ENCODE measurements at places on chromosomes 4 and X.

GRCh38 chrX:107678957-107679740, 50.8 kb downstream of the PRPS1 start:
- peak; percentile 85 for DNase-seq

DNA sequence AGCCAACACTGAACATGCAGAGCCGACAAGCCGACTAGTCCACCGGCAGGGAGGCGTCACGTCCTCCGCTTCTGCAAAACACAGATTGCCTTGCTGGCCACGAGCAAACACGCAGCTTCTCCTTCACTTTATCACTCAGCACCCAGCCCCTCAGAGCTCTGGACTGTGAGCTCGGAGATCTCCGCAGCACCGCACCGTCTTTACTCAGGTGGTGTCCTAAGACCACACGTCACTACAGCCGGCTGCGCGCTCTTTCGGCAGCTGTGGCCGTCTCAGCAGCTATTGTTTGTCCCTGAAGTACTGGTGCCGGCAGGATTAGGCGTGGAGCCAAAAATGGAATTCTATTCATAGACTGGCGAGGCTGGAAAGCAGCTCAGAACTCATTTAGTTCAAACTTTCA, 72.0 kb downstream of the FAT1 start:
- peak; percentile 72 for DNase-seq

- no peak for DNase-seq
These were observed 38.9 kb downstream of the CNGA2 start for GRCh38 chrX:151773434-151773833.

GRCh38 chr4:30443289-30443688, 276.9 kb upstream of the PCDH7 start:
- DNase-seq, result no peak

DNA sequence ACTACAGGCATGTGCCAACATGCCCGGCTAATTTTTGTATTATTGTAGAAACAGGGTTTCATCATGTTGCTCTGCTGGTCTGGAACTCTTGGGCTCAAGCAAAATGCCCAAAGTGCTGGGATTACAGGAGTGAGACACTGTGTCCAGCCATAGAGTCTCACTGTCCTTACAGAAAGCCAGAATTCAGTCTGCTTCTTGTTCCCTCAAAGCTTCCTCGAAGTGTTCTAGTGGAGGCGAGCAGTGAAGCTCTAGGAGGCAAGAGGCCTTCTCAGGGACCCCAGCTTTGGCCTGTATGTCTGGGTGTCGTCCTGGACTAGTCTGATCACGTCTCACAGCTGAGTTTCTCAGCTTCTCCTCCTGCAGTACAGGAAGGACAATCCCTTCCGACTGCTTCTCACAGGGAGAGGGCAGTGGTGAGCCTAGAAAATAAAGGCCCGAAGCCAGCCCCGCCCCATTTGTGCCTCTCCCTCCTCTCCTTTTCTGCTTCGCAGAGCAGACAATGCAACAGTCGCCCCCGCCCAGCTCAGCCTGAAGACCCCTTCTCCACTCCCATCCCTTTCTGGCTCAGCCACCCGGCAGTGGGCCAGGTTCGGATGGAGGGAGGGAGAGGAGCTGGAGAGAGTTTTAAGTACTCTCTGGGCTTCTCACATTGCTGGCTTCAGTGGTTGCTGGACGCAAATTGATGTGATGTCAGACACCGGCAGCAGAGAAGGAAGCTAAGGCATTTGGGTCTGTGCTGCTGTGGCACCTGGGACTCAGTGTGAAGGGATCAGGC, 11.1 kb upstream of the FAM3A start:
- peak; percentile 85 for DNase-seq

GRCh38 chr4:182916483-182917181, 554 bp downstream of the DCTD start:
- DNase-seq, result peak; percentile 73

DNA sequence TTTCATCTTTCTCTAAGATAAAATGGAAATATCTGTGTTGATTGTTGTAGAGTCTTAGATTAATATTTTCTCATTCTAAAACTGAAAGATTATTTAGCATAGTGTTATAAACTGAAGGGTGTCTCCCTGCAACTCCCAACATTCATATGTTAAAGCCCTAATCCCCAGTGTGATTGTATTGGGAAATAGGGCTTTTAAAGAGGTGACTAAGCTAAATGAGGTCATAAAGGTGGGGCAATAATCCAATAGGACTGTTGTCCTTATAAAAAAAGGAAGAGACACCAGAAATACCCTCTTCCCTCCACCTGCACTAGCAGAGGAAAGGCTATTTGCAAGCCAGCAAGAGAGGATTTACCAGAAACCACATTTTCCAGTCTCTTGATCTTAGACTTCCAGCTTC, 1626.4 kb downstream of the C4orf33 start:
- DNase-seq, result no peak

- DNase-seq, result no peak
These were observed 15.9 kb downstream of the MMAA start for GRCh38 chr4:145635117-145635516.

GRCh38 chrX:1673337-1673736, 58.5 kb downstream of the ASMT start:
- no peak for DNase-seq

DNA sequence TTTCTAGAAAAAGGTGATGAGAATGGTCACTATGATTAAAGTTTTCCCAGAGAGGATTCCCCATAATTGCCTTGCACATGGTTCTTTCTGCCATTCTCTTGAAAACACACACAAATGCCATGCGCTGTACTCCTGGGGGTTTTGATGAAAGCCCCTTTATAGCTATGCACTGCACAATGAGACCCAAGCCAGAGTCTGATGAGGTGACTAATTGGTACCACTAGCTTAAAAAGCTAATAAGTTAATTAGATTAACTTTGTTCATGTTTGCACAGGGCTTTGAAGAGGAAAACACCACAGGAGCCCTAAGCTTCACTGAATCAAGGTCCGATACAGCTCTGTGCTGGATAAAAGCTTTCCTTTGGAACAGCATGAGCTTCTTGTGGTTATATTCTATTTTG, 132.2 kb downstream of the NKX6-1 start:
- DNase-seq, result no peak

- DNase-seq, result no peak
These were observed 34.7 kb downstream of the NHS start for GRCh38 chrX:17409566-17410290.

DNA sequence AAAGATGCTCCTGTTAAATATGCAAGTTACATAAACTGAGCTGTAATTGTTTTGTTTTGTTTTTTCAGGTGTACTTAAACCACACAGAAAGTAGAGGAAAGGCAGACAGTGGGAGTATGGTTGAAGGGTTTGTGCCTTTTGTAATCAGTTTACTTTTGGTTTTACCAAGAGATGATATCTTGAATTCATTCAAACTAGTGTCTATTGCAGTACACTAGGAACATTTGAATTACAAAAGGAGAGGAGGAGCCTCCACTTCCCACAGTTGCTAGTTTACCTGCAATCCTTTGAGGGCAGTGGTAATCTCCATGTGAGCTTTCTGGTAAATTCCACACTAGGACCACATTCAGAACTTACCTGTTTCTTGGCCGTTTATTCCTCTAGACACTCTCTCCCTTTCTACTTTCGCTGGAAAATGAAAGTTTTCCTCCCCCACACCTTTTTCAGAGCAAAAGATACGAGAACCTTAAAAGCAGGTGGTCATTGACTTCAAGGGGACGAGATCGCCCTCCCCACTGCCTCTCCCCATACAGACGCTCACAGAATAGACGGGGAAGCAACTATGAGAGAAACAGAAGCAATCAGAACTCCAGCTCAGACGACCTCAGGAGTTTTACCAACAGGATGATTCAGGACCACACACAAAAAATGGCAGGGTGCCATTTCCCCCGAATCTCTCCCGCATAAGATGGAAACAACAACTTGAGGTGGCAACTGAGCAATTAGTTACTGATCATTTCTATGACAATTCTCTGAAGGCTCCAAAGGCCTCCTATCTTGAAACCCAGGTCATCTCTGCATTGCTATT, 3.3 kb downstream of the RBM47 start:
- no peak for DNase-seq

DNA sequence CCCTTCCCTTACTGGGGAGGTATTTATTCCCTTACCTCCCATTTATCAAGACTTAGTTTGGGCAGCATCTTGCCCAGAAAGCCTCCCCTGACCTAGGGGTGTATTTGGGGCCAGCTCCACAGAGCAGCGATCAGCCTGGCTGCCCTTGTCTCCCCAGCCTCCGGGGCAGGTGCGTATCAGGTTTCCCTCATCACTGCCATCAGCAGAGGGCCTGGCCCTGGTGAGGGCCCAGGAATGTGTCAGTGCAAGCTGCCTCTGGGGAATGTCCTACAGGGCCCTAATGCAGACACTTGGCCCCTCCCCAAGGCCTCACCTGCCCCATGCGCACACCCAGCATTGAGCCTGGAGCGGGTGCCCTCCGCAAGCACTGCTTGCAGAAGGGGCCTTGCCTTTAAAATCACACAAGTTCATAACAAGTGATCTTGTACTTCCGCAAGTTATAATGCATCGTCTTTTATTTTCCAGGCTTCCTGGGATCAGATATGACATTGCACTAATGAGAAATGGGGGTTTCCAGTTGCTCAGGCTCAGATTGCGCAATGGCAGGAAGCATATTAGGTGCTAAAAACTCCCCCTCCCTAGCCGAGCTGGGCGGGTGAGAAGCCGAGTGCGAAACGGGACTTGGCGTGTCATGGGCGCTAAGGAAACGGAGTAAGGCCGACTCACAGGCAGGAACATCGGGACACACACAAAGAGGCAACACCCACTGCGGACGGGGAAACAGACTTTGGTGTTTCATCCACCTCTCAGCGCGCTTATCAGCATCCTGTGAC, 25.4 kb upstream of the AFAP1 start:
- DNase-seq, result peak; percentile 70

DNA sequence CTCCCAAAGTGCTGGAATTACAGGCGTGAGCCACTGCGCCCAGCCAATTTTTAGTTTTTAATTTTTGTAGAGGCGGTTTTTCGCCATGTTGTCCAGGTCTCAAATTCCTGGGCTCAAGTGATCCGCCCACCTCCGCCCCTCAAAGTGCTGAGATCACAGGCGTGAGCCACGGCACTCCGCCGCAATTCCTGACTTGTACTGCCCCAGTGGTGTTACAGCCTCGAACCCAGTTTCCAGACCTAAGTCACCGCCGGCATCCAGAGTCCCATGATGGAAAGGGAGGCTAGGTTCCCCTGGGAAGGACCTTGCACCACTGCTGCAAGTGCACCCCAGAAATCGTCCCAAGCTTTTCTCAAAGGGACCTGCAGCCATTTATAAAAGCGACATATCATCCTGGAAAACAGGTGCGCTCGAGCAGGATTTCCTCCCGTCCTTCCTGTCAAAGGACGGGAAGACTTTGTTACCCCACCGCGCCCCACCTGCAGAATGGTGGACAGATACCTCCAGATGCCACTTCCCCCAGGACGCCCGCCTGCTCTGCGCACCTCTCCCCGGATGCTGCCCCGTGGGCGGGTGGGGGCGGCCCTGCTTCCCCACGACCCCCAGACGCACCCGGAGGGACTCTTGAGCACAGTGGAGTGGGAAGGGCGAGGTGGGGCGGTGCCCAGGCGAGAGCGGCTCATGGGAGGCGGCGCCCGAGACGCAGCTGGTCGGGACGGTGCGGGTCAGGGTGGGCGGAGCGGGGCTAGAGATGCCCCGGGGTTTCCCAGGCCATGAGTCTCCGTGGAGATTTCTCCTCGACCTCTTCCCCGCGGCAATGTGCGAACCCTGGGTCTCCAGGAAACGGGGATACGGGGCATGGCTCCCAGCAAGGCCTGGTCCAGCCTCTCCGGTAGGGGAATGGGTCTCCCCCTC, 947 bp upstream of the RPL10 start:
- DNase-seq, result peak; percentile 87

DNA sequence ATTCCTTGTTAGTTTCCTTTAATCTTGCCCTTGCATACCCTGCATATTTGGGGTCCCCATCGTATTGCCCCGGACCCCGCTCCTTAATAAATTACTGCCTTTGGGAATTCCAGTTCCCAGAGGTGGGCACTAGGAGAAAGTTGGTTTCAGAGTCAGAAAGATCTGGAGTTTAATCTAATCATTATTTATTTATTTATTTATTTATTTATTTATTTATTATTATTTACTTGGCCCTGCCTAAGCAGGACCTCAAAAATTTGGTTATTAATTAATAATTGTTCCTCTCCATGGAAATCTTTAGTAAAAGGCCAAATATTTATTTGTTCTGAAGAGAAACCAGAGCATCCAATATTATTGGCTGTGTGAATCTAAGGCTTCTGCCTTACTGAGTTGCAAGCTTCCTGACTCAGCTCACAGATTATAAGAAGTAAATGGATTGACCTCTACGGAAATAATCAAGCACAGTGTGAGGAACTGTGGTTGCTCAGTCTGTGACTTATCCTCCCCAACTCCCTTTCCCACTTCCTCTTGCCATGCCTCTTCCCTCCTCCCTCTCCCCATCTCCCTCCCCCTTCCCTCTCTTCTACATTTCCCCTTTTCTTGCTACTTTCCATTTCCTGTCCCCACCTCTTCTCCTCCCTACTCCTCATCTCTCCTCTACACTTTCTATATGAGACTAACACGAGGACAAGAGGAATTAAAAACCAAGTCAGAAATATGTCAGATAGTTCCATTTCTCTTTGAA, 61.5 kb upstream of the AP1S2 start:
- DNase-seq, result no peak

- DNase-seq, result no peak
These were observed 70.3 kb downstream of the WFS1 start for GRCh38 chr4:6339818-6340445.

DNA sequence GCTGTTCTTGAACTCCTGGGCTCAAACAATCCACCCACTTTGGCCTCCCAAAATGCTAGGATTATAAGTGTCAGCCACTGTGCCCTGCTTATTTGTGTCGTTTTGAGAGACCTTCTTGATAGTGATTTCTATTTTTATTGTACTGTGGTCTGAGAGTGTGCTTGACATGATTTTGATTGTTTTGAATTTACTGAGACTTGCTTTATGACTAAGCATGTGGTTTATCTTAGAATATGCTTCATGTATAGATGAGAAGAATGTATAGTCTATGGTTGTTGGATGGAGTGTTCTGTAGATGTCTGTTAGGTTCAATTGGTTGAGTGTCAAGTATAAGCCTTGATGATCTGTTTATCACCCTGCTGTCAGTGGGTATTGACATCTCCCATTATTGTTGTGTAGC, 789.3 kb downstream of the IL1RAPL1 start:
- no peak for DNase-seq

- no peak for DNase-seq
These were observed 346.4 kb upstream of the SLC7A11 start for GRCh38 chr4:138588501-138588900.

- DNase-seq, result no peak
These were observed 52.9 kb downstream of the MAP7D2 start for GRCh38 chrX:20063716-20064351.

- no peak for DNase-seq
These were observed 24.7 kb downstream of the RBPJ start for GRCh38 chr4:26345565-26345938.

GRCh38 chr4:8891255-8891645, 19.6 kb upstream of the HMX1 start:
- no peak for DNase-seq

DNA sequence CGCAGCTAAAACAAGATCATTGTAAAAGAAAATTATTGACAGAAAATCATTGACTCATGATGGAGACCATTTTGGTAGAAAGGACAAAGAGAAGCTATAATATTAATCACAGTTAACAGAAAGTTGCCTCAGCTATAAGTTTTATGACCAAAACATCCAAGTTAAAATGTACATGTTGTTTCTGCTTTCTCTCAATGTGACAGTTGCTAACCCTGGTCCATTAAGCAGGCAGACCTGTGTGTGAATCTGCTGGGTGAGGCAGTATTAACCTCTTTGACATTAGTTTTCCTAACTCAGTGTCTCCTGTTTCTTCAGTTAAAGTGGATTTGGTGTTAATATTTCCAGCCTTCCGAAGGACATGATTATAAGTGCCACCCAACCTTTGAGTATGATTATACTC, 94.8 kb upstream of the DCLK2 start:
- DNase-seq, result no peak

GRCh38 chr4:154719087-154719486, 24.7 kb upstream of the LRAT start:
- no peak for DNase-seq

All from left ventricle myocardium superior (tissue), 1 donor.